Stimulated activated naive CD4-positive, alpha-beta T cell treated with Interleukin-2 at 50 U/mL for 16 hours (primary cell): ENCODE measurements at places on chromosomes 6 and 20.
A peak's percentile ranks its signal among the peaks of the same experiment; 100 is the strongest.

GRCh38 chr20:50586531-50587232 is 76.5 kb downstream of the PTPN1 start:
- DNase-seq: no peak

- no peak for DNase-seq
Measured at GRCh38 chr6:12132351-12133222, 120.5 kb downstream of the HIVEP1 start.

DNA sequence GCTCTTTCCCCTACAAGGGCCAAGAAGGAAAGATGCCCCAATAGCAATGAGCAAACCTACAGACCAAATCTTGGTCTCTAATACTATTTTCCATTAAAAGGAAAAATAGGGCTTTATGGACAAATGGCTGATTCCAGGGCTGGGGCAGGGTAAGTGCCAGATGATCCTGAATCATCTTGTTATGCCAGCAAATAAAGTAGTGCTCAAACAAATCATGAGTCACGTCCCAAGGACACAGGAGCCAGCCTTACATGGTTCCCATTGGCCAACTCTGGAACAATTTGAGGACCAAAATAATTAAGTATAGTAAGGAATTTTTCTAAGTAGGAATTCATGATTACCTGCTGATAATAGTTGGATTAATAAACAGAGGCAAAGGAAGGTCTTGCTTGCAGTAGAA is 53.2 kb upstream of the NKX2-4 start:
- no peak for DNase-seq

DNA sequence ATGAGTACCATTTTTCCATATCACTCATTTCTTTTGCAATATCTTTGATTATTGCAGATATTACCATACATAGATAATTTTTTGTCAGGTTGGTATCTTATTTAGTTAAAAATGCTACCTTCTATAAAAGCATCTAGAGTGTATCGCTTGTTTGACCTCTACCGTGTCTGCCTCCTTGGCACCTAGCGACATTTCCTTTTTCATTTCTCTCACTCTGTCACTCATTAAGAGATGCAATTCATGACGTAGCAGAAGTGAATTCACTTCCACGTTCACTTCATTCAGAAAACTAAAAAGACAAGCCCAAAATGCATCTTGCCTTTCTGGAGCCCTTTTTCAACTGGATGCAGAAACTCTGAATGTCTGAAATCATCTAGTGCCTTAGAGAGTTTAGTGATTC is 172.9 kb downstream of the MMS22L start:
- no peak for DNase-seq

DNA sequence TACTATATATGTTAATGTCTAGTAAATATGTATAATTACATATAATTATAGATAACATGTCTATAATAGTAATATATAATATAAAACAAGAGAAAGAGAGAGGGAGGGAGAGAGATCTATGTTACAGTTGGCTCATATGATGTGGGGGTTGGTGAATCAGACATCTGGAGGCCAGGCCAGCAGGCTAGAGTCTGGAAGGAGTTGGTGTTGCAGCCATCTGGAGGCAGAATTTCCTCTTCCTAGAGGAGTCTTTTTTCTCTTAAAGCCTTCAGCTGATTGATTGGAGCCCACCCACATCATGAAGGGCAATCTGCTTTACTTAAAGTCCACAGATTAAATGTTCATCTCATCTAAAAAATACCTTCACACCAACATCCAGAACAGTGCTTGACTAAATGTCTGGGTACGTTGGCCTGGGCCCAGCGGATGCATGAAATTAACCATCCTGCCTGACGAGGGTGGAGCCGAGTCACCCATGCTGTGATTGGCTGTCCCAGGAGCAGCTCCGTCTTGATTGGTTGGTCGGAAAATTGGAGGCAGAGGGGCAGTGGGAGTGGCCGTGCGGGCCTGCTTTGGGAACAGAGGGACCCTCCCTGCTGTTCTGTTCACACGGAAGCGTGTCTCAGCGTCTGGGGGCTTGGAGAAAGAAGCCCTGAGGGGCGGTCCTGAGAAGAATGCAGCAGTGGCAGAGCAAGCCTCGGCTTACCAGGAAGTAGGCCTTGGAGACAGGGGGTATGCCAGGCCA is 392.4 kb downstream of the QKI start:
- DNase-seq: no peak

GRCh38 chr6:84135291-84135690 is 92.2 kb downstream of the CEP162 start:
- DNase-seq: no peak

DNA sequence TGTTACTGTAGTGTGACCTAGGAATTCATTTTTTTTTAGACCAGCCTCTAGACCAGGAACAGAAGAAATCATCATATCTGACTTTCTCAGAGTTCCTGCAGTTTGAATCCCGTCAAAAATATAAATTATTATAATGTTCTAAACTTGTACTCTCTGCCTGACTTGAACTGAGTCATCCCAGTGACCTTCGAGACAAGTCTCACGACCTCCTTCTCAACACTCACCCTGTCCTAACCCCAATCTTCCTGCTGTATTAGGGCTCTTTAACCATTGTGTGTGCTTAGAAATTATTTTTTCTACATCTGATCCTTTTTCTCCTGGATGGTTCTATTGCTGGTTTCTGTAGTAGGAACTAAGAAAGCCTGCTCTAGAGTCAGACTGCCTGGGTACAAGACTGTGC is 21.5 kb downstream of the ADGRF5 start:
- DNase-seq: no peak

DNA sequence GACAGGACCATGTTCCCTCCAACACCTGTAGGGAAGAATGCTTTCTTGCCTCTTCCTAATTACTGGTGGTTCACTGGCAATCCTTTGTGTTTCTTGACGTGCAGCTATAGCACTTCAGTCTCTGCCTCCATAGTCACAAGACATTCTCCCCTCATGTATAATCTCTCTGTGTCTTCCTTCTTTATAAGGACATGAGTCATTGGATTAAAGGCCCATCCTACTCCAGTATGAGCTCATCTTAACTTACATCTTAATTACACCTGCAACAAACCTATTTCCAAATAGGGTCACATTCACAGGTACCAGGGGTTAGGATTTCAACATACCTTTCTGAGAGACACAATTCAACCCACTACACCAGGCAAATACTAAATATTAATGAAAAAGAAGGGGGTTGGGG is 213.6 kb downstream of the RNGTT start:
- DNase-seq: no peak

DNA sequence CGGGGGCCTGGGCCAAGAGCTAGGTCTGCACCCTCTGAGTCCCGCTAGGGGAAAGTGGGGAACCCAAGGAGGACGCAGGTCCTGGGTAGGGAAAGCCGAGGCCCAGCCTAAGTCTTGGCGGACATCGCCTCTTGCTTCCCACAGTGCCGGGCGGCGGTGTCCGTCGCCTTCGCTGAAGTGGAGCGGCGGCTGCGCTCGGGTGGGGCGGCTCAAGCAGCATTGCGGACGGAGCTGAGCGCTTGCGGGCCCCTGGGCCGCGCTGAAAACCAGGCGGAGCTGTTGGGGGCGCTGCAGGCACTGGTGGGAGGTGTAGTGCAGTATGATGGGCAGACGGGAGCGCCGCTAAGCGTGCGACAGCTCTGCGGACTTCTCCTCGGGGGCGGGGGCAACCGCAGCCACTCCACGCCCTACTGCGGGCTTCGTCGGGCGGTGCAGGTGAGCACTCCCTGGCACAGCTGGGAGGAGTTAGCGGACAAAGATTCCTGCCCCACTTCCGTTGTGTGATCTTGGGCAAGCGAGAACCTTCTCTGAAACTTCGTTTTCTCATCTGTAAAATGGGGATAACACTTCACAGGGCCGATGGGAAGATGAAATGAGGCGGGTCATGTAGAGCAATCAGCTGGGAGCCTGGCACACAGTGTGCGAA is 4.2 kb downstream of the PRSS16 start:
- DNase-seq: peak; percentile 68

DNA sequence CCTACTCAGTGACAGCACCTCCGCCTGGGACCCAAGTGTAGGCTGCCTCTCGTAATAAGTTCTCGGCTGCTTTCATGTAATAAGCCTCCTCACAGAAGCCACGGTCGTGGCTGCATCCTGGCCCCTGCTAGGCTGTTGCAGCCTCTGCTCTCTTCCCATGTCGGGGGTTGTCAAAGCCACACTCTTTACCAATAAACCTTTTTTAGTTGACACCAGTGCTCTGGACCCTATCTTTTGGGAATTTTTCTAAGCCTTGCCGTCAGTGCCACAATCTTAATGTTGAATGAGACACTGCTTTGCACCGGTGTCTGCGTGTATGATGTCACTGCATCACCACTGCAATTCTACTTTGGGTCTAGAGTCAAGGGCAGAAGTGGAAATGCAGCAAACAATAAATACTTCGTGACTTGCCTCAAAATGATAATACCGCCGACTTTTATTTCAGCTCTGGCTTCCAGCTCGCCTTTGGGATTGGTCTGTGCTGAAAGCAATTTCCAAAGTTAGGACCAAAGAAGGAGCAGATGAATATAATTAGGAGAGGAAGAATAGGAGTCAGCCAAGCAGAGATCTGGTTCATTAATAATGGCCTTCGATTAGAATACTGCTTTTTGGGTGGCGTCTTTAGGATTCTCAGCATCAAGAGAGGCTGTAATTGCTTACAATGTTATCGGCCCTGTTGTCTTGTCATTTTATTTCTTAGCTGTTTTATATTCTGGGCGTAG is 57.6 kb upstream of the CCN6 start:
- no peak for DNase-seq

- DNase-seq: no peak
Measured at GRCh38 chr20:7716286-7716972, 223.8 kb downstream of the HAO1 start.

DNA sequence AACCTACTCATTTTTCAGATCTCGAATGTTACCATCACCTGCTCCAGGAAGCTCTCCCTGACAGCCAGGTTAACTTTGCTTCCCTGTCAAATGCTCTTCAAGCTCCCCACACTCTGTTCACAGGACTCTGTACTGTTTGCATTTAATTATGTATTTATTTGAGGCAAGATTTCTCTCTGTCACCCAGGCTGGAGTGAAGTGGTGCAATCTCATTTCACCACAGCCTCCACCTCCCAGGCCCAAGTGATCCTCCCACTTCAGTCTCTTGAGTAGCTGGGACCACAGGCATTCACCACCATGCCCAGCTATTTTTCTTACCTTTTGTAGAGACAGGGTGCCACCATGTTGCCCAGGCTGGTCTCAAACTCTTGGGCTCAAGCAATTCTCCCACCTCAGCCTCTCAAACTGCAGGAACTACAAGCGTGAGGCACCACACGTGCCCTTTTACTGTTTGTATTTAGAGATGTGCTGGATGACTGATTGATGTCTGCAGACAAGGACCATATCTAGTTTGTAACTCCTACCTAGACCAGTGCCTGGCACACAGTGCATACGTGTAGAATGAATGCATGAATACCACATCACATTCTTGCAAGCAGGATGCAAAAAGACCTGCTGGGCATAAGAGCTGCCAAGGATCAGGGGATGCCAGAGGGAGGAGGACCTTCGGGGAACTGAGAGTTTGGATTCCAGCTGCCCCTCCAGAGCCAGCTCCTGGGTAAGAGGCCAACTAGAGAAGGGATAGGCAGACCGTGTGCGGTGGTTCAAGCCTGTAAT is 15.6 kb upstream of the CBFA2T2 start:
- DNase-seq: no peak

GRCh38 chr20:49540232-49540620 is 27.7 kb downstream of the PTGIS start:
- DNase-seq: no peak

DNA sequence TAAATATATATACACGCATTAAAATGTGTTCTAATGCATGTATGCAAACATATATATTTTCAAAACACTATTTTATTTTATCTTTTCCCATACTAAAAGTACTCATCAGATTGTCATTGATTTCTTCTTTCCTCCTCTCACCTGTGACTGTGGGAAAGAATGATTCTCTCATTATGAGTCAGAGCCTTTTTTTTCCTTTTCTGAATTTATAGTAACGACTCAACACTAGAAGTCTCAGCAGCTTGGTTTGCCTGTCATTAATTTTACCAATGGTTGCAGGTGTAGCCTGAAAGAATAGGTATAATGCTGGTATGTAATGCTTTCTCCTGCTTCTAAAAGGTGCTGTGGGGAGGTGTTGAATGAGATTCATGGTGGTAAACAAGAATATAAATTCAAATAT is 328.7 kb downstream of the UTRN start:
- DNase-seq: no peak

DNA sequence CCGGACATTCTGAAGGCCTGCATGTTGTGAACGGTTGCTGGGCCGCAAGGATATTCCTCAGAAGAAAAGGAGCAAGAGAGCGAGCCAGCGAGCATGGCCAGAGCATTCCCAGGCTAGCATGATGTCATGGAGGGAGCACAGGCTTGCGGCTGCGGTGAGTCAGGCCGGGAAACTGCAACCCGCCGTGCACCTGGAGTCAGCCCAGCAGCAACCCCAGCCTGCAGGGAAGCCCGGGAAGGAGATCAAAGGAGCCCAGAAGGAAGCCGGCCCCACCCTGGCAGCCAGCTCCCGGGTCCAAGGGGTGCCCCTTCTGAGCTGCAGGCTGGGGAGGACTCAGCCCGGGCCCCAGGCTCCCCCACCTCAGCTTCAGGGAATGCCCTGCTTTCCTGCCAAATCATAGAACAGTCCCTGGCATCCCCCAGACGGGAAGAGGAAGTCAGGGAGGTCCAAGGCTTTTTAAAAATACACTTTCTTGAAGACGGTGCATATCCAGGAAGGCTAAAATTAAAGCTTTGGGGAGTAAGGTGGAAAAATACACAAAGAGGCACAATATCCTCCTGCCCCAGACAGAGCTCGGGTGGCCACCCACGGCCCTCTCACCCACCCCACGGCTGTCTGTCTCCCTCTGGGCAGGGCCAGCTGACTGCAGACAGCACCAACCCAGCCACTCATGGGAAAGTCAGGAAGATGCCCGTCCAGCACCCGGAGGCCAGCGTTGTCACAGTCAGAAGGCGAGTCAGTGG is 53.7 kb downstream of the BMP7 start:
- no peak for DNase-seq

- DNase-seq: no peak
Measured at GRCh38 chr20:36305602-36306551, at the start of gene DLGAP4. Gene DLGAP4 (plus strand): TSS chr20:36306339. CDS start chr20:36431718, 125,379 bp downstream.
